NCI-H2081 (cell line): ENCODE measurements at places on chromosomes 1 and 21.

DNA sequence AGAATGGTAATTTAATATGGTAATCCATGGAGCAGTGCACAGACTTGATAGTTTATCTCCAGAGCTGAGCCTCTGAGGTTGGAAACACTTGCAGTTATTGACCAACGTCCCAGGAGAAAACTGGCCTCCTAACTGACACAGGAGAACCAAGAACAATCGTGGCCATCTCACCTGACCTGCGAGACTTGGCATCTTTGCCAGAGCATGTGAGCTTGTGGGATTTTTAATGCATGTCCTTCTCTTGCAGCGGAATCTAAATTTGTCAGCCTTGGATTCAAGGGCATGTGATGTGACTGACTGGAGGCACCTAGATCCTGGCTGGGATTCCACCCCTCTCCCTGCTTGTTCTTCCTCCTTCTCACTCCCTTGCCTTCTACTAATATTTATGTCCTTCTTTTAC lies 27.8 kb upstream of the SLC26A9 start:
- DNase-seq = no peak

GRCh38 chr1:203056012-203056411 lies 29.7 kb downstream of the PPFIA4 start:
- DNase-seq = no peak

- no peak for DNase-seq
Measured at GRCh38 chr21:27206368-27206982, 239.6 kb upstream of the ADAMTS5 start.

DNA sequence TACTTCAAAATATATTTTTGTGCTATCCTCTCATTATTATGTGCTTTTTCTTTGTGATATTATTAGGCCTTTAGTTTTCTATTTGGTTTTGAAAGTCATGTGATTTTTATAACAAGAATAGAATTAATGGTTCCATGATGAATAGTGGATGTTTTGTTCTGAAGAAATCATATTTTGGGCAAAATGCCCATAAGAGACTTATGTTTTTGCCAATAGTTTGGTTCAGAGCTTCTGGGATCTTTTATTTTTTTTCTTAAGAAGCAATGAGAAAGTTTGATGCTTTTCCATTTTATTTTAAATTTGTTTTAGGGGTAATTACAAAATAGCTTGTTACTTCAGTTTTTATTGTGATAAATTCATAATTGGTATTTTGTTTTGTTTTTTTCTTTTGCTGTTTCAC lies 49.8 kb downstream of the LYPLAL1 start:
- DNase-seq = no peak

- DNase-seq = no peak
Measured at GRCh38 chr1:25757151-25757845, 42.7 kb upstream of the SELENON start.

GRCh38 chr1:48030696-48031365 lies 33.6 kb upstream of the TRABD2B start:
- DNase-seq = no peak

- DNase-seq = no peak
Measured at GRCh38 chr1:21301794-21302440, 11.7 kb upstream of the ECE1 start.

DNA sequence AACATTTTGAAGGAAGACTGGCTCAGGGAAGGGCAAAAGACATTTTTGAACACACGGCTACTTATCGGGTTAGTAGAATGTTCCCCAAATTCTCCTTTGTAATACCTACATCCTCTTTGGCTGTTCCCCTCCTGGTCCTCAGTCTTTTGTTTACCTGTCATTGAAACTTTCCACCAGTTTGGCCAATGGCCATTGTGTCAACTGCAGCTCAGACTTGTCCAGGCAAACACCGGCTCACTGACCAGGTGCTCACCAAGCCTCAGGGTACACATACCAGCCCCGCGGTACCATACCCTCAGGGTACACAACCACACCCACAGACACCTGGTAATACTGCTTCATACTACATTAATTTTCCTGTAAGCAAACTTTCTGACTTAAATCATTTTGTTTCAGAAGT lies 84.8 kb upstream of the ZNF648 start:
- no peak for DNase-seq

GRCh38 chr1:156475568-156476500 lies 24.7 kb downstream of the MEF2D start:
- no peak for DNase-seq

DNA sequence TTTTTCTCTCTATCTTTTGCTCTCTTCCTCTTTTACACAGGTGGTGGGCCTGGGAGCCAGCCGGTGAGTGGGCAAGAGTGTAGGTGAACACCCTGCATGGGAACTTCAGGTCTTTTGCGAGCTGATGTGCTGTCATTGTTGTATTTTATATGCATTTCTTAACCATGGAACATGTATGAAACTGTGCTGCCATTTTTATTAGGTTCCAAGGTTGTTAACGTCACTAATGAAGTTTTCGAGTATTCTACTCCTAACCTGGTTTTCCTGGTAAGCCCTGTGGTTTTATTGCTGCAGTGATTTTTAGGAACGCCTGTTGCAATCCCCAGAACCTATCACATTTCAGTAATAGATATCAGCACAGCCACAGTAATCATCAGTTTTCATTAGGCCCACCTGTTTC lies 14.8 kb upstream of the NID1 start:
- DNase-seq = no peak

- peak; percentile 95 for DNase-seq
Measured at GRCh38 chr1:84260852-84261518, 40.5 kb upstream of the SAMD13 start.

DNA sequence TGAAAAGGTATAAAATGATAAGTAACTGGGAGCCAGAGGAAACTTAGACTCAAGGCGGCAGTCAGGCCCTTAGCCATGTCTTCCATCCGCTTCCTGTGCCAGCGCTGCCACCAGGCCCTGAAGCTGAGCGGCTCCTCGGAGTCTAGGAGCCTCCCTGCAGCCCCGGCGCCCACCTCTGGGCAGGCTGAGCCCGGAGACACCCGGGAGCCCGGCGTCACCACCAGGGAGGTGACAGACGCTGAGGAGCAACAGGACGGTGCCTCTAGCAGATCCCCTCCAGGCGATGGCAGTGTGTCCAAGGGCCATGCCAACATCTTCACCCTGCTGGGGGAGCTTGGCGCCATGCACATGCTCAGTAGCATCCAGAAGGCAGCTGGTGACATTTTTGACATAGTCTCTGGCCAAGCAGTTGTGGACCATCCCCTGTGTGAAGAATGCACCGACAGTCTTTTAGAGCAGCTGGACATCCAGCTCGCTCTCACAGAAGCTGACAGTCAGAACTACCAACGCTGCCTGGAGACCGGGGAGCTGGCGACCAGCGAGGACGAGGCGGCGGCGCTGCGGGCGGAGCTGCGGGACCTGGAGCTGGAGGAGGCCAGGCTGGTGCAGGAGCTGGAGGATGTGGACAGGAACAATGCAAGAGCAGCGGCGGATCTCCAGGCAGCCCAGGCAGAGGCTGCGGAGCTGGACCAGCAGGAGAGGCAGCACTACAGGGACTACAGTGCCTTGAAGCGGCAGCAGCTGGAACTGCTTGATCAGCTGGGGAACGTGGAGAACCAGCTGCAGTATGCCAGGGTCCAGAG lies at the start of gene BECN2:
Gene BECN2, plus strand, starts transcription at position 76 of the 803 bp plus-strand sequence. Its CDS starts 0 bp downstream, at position 76.
- no peak for DNase-seq

DNA sequence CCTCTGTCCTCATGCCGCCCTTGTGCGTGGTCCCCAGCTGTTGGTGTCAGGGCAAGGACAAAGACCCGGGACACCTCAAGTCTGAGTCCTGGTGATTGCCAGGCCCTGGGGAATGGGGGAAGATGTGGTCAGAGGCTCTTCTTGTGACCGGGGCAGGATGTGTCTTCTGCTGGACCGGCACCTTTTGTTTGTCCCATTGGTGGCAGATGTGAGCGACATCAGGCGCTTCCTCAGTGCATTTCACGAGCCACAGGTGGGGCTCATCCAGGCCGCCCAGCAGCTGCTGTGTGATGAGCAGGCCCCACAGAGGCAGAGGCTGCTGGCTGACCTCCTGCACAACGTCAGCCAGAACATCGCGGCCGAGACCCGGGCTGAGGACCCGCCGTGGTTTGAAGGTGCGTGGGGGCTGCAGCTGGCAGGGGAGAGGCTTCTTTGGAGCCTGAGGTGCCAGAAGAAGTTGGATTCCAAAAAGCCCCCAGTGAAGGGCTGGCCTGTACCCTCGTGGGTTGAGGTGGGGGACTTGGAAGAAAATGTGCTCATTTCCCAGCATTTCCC lies 8.4 kb downstream of the DFFB start:
- no peak for DNase-seq

DNA sequence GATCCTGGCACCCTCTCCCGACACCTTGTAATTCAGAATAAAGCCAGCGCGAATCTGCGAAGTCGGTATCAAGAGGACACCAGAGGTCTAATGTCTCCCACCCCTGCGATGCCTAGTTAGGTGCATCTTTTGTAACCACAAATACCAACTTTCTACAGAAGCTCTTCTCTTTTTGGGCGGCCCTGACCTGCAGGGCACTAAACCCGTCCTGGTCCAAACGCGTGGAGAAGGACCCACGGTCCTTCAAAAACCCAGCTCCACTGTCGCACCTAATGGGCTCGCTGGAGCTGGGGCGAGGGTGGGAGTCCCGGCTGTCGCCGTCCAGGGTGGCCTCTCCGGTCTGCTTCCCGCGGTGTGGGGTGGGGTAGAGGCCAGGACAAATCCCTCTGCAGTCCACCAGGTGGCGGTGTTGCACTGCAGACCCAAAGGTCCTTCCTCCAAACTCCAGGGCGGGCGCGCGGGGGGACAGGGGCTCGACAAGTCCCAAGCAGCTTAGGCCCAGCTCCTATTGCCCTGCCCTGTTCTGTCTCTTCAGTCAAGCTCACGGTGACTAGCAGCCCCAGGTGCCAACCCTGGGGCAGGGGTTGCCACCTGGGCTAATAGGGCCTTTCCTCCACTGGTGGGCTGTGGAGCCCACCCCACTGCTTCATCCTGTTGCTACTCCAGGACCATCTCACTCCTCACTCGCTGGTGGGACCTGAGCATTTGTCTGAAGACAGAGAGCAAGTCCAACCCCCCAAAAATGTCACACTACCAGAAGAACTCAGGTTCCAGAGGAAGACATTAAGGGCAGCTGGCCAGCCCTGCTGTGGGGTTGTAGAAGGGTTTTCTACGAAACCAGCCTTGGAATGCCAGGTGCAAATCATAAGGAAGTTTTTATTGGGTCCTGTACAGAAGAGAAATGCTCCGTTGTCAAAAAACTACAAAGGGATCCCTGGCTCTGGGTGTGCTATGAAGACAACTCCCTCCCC lies 2.8 kb downstream of the HES3 start:
- DNase-seq = peak; percentile 85
